ENCODE measurements at places on chromosomes 13 and 19.
A peak's percentile ranks its signal among the peaks of the same experiment; 100 is the strongest.

- DNase-seq: no peak
Observed at GRCh38 chr19:31127134-31127967, 221.9 kb downstream of the TSHZ3 start.

- DNase-seq: no peak
Observed at GRCh38 chr13:108439556-108439955, 170.0 kb downstream of the TNFSF13B start.

DNA sequence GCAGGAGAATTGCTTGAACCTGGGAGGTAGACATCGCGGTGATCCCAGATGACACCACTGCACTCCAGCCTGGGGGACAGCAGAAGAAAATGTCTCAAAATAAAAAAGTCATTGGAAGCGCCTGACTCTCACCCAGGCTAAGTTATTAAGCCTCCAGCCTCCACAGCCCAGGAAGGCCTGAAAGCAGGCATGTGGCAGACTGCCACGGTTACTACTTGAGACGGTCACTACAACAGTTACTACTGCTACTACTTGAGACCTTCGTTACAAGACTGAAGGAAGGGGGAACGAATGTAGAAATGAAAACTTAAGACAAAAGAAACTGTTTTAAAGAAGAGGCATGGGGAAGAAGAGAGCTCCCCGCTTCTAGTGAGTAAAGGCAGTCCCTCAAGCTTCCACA lies 9.6 kb downstream of the PRR22 start:
- no peak for DNase-seq

DNA sequence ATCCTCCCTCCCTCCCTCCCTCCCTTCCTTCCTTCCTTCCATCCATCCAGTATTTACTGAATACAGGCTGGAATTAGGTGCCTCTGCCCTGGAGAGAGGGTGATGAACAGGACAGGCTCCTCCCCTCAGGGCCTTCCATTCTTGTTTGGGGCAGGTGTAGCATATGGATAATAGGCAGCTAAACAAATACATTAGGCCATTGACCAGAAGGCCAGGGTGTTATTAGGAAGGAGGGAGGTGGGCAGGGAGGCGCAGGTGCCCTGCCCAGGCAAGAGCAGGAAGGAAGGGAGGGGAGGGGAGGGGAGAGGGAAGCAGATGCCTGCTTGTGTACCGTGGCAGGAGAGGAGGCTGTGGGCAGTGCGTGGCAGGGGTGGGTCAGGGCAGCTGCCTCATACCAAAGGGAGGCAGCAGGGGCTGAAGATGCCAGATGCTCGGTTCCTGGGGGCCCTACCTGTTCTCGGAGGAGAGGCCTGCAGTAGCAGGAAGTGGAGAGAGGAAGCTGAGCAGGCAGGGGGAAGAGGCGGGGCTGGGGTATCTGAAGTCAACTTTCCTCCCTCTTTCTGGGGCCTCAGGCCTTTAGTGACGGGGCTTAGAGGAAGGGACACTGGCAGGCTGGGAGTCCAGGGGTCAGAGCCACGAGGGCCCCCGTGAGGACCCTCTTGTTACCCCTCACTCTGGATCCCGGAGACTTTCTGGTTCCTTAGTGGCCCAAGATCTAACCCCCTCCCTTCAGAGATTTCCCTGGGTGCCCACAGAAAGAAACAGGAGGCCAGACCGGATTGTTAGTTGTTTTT lies at the start of gene RINL:
Gene RINL (minus strand): TSS at position 495 of the 794 bp plus-strand sequence. CDS start 1,533 bp downstream, outside the sequence.
- peak; percentile 41 for DNase-seq

DNA sequence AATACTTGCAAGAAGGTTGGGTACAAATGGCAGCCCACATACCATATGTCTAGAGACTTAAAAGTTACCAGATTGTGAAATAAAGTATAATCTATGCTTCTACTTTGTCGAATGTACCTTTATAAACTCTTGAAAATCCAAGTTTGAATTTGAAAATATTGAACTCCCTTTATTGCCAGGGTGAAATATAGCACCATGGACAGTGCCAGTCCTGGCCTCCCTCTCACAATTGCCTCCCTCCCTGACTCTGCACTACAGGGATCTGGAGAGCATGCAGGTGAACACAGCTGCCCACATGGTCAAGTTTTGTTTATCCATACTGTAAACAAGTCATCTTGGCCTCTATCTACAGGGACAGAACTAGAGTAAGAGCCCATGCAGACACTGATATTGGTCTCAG lies 394.1 kb upstream of the SLITRK6 start:
- no peak for DNase-seq

DNA sequence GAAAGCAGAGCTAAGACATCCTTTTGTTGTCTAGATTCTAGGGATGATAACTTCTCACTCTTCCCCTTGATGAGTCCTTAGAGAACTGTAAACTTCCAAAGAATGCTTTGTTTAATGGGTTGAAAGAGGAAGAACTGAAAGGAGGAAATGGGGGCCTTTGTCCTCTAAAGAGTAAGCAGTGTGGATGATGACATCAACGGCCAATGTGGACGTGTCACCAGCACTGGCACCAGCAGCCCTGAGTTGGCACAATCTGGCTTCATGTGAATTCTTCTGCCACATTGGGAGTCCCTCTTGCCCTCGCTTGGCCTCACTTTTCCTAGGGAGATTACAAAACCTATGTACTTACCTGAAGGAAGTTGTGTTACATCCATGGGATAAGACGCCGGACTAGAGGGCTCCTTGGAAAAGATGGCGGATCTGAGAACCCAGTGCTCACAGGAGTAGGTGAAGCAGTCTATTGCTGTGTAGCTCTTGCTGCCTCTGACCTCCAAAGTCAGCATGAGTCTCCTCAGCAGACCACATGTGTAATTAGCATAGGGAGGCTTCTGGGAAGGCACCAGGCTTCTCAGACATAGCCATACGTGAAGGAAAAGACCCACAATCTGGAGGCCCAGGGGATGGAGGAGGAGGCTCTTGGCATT lies 62.8 kb downstream of the RGCC start:
- no peak for DNase-seq

All from stimulated activated CD8-positive, alpha-beta memory T cell treated with anti-CD3 and anti-CD28 coated beads, Interleukin-15, amount 100 ng/mL, for 1 hour (primary cell).